Dermis blood vessel endothelial cell (primary cell): ENCODE measurements at places on chromosomes 1 and 21. TPM values are rescaled to one million over a fixed set of nuclear protein-coding genes. Genes with fewer than 3 reads are reported as not detected.

IFFO2 gene
- 10.1 and 12.6 TPM in 2 replicates for total RNA-seq

DNA sequence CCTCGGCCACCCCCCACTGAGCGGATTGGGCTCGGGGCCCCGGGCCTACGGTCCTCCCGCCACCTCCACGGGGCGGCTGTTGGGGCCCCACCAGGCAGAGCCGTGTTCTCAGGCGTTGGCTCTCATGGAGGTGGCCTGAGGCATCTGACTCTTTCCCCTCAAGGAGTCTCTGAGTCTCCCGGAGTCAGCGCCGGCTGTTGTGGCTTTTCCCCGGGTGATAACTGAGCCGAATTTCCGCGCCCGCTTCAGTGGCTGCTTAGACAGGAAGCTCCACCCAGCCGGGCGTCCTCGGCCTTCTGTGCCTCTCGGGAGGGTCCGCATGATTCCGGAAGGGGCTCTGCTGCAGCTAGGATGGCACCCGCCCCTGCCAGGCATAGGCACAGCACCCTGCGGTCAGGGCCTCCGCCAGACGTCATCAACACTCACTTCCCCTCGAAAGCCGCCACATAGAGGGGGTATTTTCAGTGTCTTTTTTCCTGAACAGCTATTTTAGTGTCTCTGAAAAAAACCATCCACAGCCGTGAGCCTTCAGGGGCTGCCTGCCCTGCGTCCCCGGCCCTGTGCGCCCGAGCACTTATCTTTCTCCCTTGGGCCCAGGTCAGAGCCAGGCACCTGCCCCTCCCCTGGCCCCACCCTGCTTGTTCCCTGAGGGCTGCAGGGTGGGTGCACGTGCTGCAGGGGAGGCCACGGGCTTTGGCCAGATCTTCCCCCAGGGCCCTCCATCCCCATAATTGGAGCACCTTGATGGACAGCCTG is 72.9 kb downstream of the SKI start:
- peak; percentile 66 for DNase-seq

GRCh38 chr1:116405241-116406135 is 32.4 kb downstream of the ATP1A1 start:
- DNase-seq, result no peak

GRCh38 chr1:27745466-27745865 is 19.7 kb downstream of the FAM76A start:
- no peak for DNase-seq

DNA sequence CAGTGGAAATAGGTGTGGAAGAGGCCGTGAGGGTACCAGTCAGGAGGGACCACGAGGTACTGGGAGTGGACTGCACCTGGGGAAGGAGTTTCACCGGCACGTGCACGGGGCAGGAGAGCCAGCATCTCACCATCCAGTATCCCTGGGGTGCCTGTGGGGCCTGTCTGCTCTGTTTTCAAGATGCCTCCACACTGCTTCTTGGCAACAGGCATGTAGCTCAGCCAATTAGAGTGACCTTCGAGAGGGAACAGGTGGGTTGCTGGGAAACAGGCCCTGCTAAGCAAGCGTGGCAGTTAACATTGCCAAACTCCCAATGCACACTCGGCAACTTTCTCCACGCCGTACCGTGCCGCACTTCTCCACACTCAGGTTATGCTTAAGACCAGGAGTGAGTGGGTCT is 17.7 kb downstream of the KCNC4 start:
- no peak for DNase-seq

GRCh38 chr1:32336963-32337675 is 1.1 kb upstream of the MARCKSL1 start:
- DNase-seq, result no peak
